ENCODE measurements at places on chromosomes 3 and 15.

DNA sequence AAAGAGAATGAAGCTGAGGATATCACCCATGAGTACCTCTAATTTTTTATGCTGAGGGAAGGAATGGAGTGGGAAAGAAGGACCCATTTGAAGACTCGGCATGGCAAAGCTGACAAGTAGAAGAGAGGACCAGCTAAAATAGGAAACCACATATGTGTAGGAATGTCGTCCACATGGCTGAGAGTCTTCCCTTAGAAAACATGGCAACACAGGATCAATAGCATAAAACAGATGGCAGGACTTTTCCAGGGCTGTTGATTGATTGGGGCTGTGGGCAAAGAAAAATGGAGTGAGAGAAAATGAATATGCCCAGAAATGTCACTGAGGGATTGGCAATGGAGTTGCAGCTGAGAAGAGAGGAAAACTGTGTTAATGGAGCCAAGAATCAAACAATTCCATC lies 76.2 kb upstream of the PRICKLE2 start:
- no peak for DNase-seq

- DNase-seq = no peak
Measured at GRCh38 chr3:131053043-131053859, 26.6 kb downstream of the NEK11 start.

- no peak for DNase-seq
Measured at GRCh38 chr15:76840830-76841460, 64.2 kb downstream of the SCAPER start.

- no peak for DNase-seq
Measured at GRCh38 chr15:60994963-60995475, 234.1 kb downstream of the RORA start.

- DNase-seq = no peak
Measured at GRCh38 chr15:85557385-85557784, 177.0 kb downstream of the AKAP13 start.

DNA sequence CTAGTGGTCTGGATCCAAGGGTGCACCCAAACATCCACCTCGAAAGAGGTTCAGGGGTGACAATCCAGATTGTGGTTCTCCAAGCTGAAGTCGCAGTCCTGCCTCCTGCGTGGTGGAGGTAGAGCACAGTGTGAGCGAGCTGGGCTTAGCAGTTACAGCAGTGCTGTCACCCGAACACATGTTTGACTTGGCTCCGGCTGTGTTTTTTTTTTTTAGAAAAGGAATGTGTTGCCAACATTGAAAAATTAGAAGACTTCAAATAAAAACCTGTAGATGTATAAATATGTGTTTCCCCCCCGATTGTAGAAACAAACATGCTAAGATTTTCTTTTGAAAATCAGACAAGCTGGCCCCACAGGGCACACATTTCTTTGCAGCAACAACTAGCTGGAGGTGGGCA lies 530.8 kb downstream of the SHQ1 start:
- DNase-seq = no peak

DNA sequence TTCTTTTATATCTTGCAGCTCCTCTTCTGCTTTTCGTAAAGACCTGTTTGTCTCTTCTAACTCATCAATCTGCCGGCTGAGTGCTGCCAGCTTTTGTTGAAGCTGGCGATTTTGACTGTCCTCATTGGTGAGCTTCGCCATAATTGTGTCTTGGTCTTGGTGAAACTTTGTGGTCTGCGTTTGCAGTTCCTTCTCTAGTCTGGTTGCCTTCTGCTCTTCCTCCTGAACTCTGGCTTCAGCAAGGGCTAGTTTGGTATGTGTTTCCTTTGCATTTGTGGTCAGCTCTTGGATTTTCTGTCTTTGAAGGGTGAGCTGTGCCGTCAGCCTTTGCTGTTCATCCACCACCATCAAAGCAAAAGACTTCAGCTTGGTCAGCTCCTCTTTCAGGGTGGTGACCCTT lies 32.9 kb downstream of the CMSS1 start:
- no peak for DNase-seq

GRCh38 chr15:79736435-79737000 lies 160.3 kb downstream of the MTHFS start:
- no peak for DNase-seq

DNA sequence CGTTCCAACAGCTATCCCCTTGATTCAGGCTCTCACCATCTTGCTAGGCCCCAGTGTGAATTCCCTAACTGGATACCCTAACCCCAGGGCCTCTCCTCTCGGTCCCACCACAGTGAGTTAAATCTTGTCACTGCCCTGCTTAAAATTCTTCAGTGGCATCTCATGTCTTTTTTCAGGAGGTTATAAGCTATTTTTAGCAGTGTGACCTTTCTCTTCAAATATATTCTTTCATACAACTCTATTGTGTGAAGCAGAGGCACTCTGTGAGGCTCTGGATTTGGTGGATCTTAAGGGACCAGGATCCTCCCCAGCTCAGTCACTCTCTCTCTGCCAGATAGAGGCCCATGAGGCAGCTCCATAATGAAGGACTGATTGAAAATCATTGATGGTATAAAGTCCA lies 760.4 kb downstream of the NTRK3 start:
- no peak for DNase-seq
